ENCODE measurements at places on chromosomes 12 and 14. TPM values are rescaled to one million over a fixed set of nuclear protein-coding genes. Genes with fewer than 3 reads are reported as not detected.
A peak's percentile ranks its signal among the peaks of the same experiment; 100 is the strongest.

- peaks cover 2% of the 10 kb centered on the region for H3K36me3 ChIP-seq
- peaks cover 3% of the 10 kb centered on the region for H3K4me1 ChIP-seq
- no peak overlapping the region for H3K27ac ChIP-seq
- H3K4me3 ChIP-seq: no peak overlapping the region
- DNase-seq: no peak
Measured at GRCh38 chr12:49519574-49519936, 19.3 kb upstream of the KCNH3 start.

Gene TSPAN19
- not detected for total RNA-seq

- no peak for DNase-seq
- peaks cover 63% of the 10 kb centered on the region for H3K4me1 ChIP-seq
- no peak overlapping the region for H3K4me3 ChIP-seq
- no peaks in the 10 kb centered on the region for H3K27me3 ChIP-seq
- H3K36me3 ChIP-seq: peaks cover 17% of the 10 kb centered on the region
Measured at GRCh38 chr12:89373763-89374572, 21.7 kb upstream of the DUSP6 start.

- H3K27me3 ChIP-seq: no peaks in the 10 kb centered on the region
- peaks cover under 1% of the 10 kb centered on the region for H3K36me3 ChIP-seq
- peak overlapping the region; percentile 4 for H3K4me3 ChIP-seq
- peak overlapping the region; percentile 72 for H3K27ac ChIP-seq
- H3K4me1 ChIP-seq: peaks cover 17% of the 10 kb centered on the region
Measured at GRCh38 chr12:53159195-53159839, 21.2 kb upstream of the ZNF740 start.

Gene HCAR2
- total RNA-seq: not detected

GRCh38 chr14:36667679-36668078, 6.0 kb downstream of the PAX9 start:
- H3K4me1 ChIP-seq: peaks cover 3% of the 10 kb centered on the region
- no peak overlapping the region for H3K27ac ChIP-seq
- no peak for DNase-seq

Gene MSI1
- total RNA-seq: not detected

Data from activated CD8-positive, alpha-beta memory T cell treated with anti-CD3 and anti-CD28 coated beads, Interleukin-2, amount 10 ng/mL, durations not matched to agents 7 days and 5 days (primary cell).